CD4-positive, alpha-beta T cell treated with Interleukin-12 subunit alpha and Interleukin-12 subunit beta, for 1 hour (primary cell): ENCODE measurements at places on chromosomes 3 and 15.

- DNase-seq = no peak
Measured at GRCh38 chr3:143849854-143850549, 1.7 kb upstream of the SLC9A9 start.

- DNase-seq = no peak
Measured at GRCh38 chr15:76979996-76980520, 14.9 kb upstream of the PSTPIP1 start.

GRCh38 chr15:28888900-28889299, 3.1 kb downstream of the APBA2 start:
- no peak for DNase-seq

DNA sequence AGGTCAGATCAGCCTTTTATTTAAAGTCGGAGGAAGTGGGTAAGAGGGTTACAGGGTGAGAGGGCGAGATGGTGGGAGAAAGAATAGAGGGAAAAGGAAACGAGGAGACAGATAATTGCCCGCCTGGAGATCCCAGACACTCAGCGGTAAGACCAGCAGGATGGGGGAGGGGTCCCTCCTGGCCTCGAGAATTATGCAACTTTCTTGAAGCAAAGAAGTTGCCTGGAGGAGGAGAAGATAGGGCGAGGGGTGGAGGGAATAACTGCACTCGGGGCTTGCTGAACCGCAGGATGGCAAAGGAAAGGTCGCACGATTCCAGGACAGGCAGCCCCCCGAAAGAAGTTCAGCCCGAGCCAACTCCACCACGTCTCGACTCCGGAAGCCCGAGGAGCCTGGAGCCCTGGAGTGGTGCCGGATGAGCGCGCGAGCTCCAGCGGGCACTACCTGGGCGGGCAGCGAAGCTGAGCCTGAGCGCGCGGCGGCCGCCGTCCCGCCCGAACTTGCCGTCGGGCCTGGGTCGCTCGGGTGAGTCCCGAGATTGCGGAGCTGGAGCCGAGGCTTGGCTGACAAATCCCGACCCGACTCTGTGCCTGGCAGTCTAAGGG, 402 bp downstream of the WWTR1 start:
- DNase-seq = no peak

DNA sequence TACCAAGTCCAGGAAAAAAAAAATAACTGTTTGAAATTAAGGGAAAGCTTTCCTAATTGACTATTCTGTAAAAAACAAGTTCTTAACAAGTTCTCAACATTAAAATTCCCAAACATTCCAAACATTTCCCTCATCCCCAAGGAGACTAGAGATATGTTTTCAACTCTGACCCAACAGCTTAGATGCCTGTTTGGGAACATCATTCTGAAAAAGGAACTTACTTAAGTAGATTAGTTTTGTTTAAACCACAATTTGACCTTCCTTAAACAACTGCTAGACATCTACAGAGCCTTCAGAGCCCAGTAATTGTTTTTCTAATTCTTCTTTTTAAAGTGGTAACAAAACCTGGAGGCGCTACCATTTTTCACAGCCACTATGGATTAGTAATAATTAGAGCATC, 12.8 kb downstream of the UBR1 start:
- DNase-seq = no peak

- no peak for DNase-seq
Measured at GRCh38 chr3:102177075-102177755, 257.6 kb upstream of the ZPLD1 start.

DNA sequence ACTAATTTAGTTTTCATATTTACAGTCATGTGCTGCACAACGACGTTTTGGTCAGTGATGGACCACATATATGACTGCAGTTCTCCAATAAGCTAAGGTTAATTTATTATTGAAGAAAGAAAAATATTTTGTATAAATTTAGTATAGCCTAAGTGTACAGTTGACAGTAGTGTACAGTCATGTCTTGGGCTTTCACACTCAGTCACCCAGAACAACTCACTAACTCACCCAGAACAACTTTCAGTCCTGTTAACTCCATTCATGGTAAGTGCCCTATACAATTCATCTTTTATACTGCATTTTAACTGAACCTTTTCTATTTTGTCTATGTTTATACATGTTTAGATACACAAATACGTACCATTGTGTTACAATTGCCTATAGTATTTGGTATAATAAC, 3.8 kb upstream of the GABRR3 start:
- no peak for DNase-seq

- no peak for DNase-seq
Measured at GRCh38 chr3:185477316-185477715, 21.5 kb downstream of the TMEM41A start.

GRCh38 chr3:179264449-179264848, 13.5 kb upstream of the KCNMB3 start:
- no peak for DNase-seq

DNA sequence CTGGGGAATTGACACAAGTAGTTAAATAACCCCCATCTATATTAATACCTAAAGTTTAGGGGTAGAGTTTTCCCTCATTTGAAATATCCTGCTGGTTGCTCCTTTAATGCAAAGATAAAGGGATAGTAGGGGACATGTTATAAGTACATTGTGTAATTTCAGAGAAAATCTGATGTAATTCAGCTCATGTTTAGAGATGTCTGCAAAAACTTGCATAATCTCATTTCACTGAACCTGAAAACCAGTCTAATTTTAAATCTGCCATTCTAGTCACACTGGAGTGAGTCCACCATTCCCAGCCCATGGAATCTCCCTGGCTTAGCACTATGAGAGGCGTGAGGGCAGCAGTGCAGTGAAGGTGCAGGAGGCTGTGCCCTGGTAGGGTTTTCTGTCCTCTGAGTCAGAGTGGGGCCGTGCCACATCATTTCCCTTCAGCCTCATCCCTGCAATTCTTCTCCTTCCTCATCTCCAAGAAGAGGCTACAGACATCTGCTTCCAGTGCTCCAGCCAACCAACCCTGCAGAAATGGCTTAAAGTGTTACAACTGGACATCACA, 246.3 kb upstream of the UMPS start:
- DNase-seq = no peak

- DNase-seq = no peak
Measured at GRCh38 chr3:150639262-150639661, 36.1 kb downstream of the SELENOT start.

- no peak for DNase-seq
Measured at GRCh38 chr15:78317145-78317836, 17.9 kb upstream of the SKIC8 start.

GRCh38 chr3:63979093-63979885, 44.0 kb downstream of the PSMD6 start:
- peak; percentile 67 for DNase-seq

DNA sequence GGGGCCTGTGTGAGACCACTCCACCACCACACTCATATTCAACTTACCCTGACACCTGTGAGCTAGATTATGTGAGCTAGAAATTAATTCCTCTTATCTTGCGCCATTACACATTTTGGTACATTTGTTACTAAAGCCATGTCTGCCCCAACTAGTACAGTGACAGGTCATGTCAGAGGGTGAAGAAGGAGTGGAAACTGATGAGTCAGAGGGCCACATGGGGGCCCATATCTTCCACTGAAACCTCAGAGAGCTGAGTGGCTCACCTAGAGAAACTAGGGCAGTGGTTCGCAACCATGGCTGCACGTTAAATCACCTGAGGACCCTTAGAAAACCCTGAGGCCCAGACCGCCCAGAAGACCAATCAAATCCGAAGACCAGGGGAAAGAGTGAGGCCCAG, 15.7 kb upstream of the MEF2A start:
- no peak for DNase-seq

DNA sequence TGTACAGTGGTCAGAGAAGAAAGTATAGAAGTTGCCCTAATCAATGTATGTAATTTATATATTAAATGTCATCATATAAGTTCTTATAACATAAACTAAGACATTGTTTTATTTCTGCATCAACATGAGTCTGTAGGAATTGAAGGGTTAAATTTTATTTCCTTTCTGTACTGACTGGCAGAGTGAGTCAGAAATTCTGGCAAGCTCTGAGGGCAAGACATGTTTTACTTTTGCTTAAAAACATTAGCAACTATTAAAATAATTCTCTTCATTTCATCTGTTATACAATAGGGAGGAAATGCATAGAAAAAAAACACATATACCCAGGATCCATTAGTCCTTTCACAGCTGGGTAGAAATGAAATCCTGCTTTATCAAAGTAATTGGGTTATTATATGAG, 171.4 kb upstream of the ALCAM start:
- DNase-seq = no peak

DNA sequence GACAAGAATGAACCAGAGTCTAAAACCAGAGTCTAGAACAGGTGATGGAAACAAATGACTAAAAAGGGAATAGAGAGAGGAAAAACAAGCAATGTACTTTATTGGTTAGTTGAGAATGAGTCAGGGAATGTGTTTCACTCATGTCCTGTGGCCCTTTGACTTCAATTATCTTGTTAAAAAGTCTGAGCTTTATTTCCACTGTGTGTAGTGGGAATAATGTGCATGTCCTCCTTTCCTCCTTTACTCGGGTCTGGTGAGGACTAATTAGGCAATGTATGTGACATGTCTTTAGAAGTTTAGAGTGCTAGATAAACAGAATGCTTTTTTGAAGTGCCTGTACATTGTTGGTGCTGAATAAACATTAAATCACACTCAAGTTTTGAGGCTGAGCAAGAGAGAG, 21.3 kb downstream of the LSAMP start:
- DNase-seq = no peak

DNA sequence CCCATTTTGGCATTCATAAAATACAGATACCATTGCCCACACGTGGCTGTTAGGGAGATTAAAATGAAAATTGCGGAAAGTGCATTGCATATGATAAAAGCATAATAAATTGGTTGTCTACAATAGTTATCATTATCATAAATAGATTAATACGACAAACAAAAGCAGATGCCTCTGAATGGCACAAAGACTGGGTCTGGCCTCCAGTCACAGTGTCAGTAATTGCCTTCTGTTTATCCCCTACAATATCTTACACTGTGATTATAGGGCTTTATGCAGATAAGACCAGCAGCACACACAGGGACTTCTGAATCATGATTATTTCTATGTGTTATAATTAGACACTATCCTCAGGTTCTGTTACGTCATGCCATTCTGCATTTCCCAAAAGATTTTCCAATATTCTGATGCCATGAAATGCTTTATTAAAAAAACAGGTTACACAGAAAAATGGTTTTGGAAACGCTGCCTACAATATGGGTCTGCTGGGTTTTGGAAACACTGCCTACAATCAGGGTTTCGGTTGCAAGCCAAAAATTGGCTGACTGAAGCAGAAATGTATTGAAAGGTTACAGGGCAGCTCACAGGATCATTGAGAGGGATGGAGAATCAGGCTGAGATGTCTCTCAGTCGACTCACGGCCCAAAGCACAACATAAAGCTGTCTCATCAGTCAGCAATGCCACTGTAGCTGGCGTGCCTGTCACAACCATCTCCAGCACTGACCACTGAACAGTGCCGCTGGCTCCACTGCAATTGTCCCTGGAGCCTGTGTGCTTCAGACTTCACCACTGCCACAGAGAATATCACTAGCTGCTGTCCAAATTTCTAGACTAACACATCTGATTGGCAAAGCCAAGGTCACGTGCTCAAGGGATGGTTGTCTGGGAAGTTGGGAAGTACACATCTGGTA, 248.1 kb downstream of the ERC2 start:
- DNase-seq = no peak

- no peak for DNase-seq
Measured at GRCh38 chr3:134094491-134094890, 64.8 kb upstream of the SLCO2A1 start.

- DNase-seq = no peak
Measured at GRCh38 chr3:14295801-14296200, 106.6 kb upstream of the SLC6A6 start.

- no peak for DNase-seq
Measured at GRCh38 chr3:128607710-128608048, 42.9 kb downstream of the RPN1 start.

DNA sequence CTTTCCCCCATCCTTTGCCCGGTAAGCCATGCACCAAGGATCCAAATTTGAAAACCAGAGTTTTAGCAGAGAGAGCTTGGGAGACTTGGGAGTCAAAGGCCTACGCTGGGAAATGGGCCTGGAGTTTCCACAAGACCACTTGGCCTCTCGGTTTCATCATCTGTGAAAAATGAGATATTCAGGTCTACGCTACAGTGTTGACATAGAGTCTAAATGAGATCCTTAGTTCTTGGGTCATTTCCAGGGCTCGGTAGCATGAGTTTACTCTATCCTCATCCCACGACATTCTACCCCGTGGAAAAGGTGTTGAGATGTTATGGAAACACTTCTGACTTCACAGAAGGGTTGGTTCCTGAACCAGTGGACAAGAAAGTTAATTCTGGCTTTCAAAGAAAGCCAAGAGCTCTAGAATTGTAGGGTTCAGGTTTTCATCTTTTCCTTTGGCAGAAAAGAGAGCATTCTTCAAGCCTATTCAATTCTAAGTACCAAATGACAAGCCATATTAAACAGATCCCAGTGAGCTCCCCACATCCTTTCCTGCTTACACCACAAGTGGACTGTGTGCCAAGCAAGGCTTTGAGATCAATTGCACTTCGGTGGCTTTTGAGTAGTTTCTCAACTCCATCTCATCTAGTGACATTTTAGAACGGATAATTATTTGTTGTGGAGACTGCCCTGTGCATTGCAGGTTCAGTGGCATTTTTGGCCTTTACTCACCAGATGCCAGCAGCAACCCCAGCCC, 219.7 kb downstream of the SLCO3A1 start:
- DNase-seq = no peak

DNA sequence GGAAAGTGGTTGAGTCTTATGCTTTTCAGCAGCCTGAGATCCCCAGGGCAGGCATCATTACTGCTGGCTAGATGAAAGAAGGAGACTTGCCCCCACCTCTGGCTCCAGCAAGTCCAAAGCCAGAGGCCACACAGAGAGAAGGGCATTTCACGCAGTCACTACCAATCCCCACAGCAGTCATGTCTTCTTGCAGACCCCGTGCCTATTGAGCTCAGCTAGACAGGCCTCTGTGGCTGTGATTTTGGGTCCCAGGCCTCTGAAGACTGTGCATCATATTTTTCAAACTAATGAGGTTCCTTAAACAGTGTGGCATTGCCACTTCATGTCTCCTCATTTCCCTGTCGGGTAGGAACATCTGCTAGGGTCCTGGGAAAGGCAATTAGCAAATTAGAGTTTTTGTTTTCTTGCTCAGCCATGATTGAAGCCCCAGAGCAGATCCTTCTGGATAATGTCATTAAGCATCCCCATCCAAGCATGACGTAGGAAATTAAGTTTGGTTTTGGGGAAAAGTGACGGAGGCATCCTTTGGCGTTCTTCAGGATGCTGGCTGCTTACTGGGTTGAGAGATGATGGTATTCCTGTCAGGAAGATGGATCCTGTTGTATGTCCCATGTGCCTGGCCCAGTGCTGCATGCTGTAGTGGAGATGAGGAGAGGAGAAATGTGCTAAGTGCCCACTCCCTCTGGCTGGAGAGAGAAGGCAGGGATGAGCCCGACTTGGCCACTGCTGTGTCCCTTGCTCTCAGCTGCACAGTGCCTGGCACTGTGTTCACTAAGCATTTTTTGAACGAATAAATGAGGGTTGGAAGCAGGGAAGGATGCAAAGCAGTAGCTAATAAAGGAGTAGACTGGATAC, 7.0 kb downstream of the SPSB4 start:
- no peak for DNase-seq

GRCh38 chr3:18426597-18427193, 1.6 kb upstream of the SATB1 start:
- DNase-seq = no peak
